ENCODE measurements at places on chromosomes 7 and 10.

DNA sequence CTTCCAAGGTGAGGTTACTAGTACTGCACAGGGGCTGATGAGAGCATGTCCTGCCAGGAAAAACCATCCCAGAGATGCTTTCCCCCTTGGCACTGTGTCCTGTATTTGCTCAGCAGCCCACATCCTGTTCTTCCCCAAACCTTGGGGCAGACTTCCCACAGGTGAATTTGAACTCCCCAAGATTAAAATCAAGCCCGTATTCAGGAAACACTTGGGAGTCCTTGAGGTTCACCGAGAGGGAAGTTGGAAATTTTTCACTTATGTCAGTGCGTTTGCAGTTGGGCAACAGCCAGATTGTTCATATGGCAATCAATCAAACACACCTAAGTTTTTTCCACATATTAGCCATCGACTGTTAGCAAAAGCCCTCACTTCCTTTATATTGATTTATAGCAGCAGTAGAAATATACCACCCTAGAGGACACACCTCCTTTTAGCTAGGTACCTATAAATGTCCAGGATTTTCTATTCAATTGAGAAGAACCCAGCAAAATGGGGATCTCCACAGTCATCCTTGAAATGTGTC is at the start of gene DMBT1:
Gene DMBT1 (plus strand): TSS at position 476 of the 526 bp plus-strand sequence. CDS start 17 bp downstream, at position 493.
- no peak for DNase-seq

- DNase-seq = peak; percentile 75
Measured at GRCh38 chr7:105649727-105650381, 68.6 kb upstream of the EFCAB10 start.

DNA sequence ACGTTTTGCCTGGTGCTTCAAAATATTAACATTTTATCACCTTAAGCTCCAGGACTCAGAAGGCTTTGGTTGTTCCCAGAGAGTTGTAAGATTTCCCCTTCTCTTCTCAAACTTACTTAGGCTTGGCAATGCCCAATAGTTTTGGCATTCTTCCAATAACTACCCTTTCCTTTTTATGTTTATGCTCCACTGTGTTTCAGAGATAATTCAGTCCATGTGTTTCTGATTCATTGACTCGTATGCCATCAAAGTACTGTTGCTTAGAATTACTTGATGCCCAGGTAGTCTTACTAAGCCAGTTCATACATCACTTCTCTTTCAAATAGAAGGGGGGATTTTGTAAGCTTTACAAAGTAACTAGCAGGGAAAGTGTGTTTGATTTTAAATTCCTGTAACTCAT is 66.6 kb downstream of the AGMO start:
- DNase-seq = no peak

GRCh38 chr10:85900061-85900460 is 466.5 kb downstream of the GRID1 start:
- DNase-seq = no peak

GRCh38 chr7:105493923-105494315 is 28.2 kb downstream of the PUS7 start:
- DNase-seq = peak; percentile 96

DNA sequence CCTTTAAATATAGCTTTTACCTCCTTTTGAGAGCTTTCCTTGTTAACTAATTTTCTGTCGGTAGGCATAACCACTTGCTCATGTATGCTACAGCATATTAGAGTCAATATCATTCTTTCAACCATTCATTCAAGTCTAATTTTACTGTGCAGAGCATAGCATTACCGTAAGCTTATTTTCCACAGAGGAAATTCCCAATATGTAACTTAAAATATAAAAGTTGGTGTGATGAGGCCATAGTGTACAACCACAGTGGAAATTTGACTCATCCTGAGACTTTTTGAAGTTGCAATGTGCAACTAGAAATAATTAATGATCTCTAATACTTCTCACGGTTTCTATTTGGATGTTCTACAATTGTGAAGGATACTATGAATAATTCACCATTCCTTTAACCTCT is 80.6 kb upstream of the KLF6 start:
- no peak for DNase-seq

- peak; percentile 95 for DNase-seq
Measured at GRCh38 chr7:130400120-130400572, 19.9 kb downstream of the CPA1 start.

GRCh38 chr7:99762680-99763327 is 21.2 kb downstream of the CYP3A4 start:
- peak; percentile 73 for DNase-seq

DNA sequence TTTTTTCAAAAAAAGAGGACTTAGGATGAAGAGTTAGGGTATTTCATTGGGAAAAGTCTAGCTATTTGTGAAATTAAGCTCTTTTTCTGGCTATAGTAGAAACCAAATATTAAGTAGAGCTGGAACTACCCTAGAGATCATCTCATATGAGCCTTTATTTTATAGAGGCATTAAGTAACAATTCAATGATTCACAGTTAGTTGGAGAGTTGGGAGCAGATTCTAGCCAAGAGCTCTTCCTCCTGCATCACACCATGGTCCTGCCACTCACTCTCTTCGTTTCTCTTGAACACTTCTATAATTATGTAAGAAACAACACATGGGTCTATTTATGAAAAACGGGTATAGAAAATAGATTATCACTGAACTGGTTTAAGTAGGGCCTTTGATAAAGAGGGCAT is 76.1 kb upstream of the ANK3 start:
- DNase-seq = peak; percentile 40

DNA sequence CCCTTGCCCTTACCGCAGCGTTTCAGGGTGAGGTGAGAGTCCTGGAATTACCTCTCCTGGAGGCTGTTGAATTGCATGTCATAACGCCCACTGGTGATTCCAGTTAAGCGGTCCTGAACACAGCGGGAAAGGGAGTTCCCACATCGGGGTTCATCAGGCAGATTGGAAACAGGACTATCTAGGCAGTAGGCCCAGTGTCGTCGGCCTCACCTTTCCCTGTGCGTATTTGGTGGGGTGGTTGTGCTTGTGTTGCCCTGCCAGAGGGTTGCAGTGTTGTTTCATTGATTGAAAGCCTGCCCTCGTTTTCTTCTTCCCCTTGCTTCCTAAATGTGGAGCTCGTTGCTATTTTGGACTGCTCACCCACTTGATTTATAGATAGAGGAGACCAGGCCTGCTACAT is 10.6 kb upstream of the SUN1 start:
- no peak for DNase-seq

DNA sequence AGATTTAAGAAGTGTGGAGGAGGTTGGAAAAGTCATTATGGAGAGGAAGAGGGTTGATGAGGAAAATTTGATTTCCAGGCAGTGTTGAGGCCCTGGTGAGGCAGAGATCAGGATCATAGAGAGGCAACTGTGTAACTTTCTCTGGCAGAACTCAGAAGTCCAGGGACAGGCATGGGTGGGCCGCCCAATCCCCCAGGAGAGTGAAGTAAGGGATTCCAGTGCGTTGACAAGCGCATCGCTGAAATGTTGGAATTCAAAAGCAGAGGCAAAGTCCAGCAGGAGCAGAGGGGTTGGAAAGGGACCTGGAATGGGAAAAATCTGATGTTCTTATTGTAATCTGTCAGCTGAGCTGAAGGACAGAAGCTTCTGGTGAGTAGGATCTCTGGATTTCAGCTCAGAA is 207.3 kb downstream of the FAM107B start:
- no peak for DNase-seq

DNA sequence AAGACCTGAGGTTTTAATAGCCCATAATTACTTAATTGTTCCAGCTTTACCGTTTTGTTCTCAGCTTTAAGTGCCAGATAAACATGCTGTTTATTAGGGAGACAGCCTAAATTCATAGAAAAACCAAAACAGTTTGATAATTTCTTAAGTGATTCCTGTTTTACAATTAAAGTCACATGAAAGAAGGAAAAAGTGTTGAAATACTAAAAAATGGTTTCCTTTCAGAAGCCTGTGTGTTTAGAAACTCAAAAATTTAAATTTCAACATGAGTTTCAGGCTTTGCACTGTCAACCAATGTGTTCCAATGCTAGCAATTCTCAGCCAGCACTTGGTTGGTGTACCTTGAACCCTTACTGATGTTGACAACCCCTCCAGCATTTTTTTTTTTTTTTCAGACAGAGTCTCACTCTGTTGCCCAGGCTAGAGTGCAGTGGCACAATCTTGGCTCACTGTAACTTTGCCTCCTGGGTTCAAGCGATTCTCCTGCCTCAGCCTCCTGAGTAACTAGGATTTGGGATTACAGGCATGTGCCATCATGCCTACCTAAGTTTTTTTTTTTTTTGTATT is 135.3 kb downstream of the ICA1 start:
- no peak for DNase-seq

GRCh38 chr7:140674899-140675701 is 2.4 kb downstream of the ADCK2 start:
- DNase-seq = peak; percentile 51

DNA sequence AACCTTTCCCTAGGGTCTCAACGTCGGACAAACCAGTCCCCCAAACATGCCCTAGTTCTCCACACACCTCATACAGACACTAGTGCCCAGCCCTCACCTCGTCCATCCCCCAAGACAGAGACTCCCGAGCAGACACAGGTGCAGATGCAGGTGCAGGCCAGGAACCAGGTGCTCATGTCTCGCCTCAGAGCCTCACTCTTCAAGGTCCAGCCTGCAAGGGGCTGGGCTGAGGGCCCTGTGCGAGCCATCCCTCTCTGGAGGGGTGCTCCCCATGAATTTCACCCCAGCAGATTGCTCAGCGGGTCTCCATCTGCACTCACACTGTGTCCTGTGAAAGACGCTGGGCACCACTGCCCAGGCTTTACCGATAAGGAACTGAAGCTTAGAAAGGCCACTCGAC is 36.9 kb upstream of the TUBB8 start:
- no peak for DNase-seq

DNA sequence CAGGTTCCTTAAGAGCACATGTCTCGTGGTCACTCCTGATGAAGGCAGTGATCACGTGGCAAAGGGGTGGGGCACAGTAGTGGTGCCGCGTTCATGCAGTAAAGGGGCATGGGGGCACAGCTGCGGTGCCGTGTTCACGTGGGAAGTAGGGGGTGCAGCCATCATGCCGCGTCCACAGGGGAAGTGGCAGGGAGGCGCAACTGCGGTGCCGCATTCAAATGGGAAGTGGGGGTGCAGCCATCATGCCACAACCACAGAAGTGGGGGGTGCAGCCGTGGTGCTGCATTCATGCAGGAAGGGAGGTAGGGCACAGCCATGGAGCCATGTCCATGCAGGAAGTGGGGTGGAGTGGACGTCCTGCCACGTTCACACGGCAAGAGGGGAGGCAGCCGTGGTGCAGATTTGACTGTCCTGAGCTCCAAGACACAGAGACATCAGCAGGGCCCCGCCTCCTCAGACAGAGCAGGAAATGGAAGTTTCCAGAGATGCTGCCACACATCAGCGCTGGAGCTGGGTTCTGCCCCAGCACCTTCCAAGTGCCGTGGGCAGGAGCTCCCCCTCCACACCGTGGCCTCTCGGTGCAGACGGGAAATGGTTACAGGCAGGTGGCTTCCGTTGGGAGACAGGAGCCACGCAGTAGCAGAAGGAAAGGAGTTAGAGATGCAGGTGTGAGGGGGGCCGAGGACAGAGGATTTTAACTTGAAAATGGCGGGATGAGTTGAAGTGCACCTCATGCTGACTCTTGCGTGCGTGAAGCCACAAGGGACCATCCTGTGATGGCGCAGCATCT is 95.0 kb upstream of the DDC start:
- no peak for DNase-seq

GRCh38 chr10:74150990-74151878 is at the start of gene ADK:
ADK (plus strand) TSS chr10:74151221; CDS start chr10:74151279, 58 bp downstream.
- peak; percentile 98 for DNase-seq

GRCh38 chr10:58431903-58432302 is 46.7 kb downstream of the TFAM start:
- DNase-seq = no peak

GRCh38 chr7:141691540-141691939 is 10.4 kb downstream of the DENND11 start:
- no peak for DNase-seq

GRCh38 chr10:114859222-114859621 is 37.6 kb downstream of the FHIP2A start:
- no peak for DNase-seq

DNA sequence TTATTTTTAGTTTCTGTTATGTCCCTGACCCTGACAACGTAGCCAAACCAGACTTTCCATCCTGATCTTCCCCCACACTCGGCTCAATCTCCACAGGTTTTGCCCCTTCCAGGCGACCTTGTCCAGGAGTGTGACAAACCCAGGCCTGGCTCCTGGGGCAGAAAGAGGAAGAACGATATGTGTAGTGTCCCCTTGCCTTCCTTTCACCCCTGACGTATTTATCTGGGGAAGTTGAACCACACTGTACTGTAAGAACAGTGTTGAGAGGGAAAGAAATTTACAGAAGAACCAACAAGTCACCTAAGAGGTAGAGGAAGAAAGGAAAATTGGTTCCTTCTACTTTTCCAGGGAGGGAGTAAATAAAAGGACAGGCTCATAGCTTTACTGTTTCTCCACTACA is 158.0 kb downstream of the VTI1A start:
- no peak for DNase-seq

DNA sequence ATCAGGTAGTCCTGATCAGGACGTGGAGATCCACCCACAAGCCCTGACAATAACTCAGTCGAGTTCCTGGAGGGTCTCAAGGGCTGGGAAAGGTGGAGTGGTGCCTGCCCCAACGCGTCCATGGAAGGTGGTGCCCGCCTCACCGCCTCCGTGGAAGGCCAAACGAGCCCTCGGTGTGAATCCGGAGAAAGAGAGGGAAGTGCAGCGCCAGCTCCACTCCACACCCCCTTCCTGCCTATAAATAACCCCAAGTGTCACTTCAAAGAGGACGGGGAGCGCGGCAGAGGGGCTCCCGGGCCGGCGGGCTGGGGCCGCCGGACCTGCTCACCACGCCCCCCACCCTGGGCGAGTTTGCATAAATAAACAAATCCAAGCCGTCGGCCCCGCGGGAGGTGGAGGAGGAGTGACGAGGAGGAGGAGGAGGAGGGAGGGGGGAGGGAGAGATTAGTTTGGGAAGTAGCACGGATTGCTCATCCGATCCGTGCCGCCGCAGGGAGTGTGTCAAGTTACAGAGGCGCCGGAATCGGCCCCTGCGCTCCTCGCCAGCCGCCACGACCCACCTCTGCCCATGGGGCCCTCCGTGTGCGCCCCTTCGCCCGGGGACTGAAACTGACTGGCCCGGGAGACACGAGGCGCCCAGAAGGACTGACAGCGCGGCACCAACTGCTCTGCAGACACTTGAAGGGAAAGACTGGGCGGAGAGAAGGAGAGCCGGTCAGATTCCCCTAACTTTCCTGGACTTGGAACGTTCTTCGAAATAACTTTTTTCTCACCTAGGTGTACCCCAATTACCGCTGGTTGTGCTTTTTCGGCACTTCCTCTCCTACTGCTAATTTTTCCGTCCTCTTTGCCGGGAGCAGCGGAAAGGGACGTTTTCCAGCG is at the start of gene COL13A1:
Gene COL13A1 (plus strand): TSS at position 473 of the 882 bp plus-strand sequence. CDS start 518 bp downstream, outside the sequence.
- DNase-seq = peak; percentile 70

Data from fibroblast of upper back skin (primary cell).